Stimulated activated CD8-positive, alpha-beta memory T cell treated with anti-CD3 and anti-CD28 coated beads, Interleukin-15, amount 100 ng/mL, for 48 hours (primary cell): ENCODE measurements at places on chromosomes 4 and X.
A peak's percentile ranks its signal among the peaks of the same experiment; 100 is the strongest.

DNA sequence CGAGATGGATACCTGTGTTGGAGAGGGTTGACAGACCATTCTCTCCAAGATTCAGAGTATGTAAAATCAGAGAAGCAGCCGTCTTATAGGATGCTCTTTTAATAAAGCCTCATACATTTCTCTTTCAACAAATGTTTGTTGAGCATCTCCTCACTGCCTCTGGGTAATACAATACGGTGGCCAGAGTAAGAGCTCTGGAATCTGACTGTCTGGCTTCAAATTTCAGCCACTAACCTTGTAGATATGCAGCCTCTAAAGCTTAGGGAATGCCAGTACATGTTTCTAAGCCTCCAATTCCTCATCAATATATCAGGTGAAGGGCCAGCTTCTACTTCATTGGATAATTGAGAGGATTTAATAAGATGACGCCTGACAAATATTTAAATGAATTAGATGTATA is 61.3 kb downstream of the CLNK start:
- no peak for DNase-seq

DNA sequence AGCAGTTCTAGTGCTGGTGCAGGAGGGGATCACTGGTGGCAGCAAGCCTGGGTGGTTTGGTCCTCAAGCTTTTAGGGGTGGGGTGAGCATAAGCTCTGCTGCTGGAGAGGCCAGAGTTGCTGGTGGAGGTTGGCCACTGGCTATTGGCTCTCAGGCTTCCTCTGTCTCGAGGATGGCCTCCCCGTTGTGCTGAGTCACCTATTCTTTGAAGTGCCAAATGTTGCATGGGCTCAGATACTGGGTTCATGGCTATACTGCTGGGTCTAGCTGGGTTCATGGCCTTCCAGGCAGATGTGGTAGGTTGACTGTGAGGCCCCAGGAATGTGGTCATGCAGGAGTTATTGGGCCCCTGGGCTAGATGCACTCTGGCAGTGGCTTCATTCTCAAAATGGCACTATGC is 466.3 kb downstream of the NAF1 start:
- DNase-seq = no peak

- DNase-seq = no peak
These were observed 291.3 kb downstream of the GALNTL6 start for GRCh38 chr4:172104539-172104938.

GRCh38 chr4:141654098-141654497 is 17.7 kb downstream of the IL15 start:
- DNase-seq = no peak

- no peak for DNase-seq
These were observed 31.8 kb downstream of the USP53 start for GRCh38 chr4:119244344-119244743.

GRCh38 chr4:85260064-85260463 is 214.9 kb upstream of the ARHGAP24 start:
- no peak for DNase-seq

- DNase-seq = no peak
These were observed 16.6 kb downstream of the SAT1 start for GRCh38 chrX:23799469-23800065.

GRCh38 chrX:25219480-25219879 is 203.7 kb upstream of the ARX start:
- DNase-seq = no peak

- DNase-seq = no peak
These were observed 42.2 kb upstream of the GUCY1A1 start for GRCh38 chr4:155624478-155624877.

DNA sequence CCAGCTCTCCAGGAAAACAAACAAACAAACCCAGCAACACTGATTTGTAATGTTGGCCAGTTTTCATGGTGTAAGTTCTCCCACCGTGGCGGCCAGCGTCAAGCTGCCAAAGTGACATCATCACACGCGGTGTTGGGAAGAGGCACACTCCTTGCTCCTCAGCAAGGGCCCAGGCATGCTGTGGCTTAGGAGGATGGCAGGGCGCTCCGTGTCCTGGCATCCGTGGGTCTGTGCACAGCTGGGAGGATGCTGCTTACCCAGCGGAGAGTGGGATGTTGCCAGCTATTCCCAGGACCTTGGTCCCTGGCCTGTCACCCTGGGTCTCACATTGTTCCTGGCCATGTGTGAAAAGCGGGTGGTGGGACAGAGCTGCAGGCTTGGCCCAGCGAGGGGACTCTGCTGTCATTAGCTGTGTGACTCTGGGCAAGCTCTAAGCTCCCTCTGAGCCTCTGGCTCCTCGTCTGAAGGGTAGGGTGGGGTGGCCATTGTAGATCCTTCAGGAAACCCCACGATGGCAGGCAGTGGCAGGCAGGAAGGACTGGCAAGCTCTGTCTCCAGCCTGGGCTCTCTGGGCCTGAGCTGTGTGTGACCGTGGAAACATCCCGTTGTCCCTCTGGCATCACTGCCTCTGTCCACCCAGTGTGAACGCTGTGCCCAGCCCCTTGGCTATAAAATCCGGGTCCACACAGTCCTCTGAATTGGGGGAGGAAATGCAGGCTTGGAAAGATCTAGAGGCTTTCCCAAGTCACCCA is 10.8 kb downstream of the PSAPL1 start:
- no peak for DNase-seq

DNA sequence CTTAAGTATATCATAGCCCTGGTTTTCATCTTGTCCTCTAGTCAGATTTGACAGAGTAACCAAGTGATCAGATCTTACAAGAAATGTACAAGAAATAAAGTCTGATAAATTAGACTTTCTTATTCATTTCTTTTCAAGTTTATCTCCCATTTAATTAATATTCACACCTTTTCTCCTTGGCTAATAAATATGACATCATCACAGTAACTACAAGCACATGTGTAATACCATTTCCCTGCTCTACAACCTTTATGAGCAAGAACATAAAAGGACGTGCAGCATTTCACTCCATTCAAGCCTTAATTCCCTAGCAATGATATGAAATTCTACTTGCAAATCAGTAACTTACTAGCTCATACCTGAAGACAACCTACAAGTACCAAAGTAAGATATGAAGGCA is 88.5 kb downstream of the BRWD3 start:
- DNase-seq = no peak

GRCh38 chrX:78708262-78708661 is 39.3 kb upstream of the LPAR4 start:
- DNase-seq = no peak

DNA sequence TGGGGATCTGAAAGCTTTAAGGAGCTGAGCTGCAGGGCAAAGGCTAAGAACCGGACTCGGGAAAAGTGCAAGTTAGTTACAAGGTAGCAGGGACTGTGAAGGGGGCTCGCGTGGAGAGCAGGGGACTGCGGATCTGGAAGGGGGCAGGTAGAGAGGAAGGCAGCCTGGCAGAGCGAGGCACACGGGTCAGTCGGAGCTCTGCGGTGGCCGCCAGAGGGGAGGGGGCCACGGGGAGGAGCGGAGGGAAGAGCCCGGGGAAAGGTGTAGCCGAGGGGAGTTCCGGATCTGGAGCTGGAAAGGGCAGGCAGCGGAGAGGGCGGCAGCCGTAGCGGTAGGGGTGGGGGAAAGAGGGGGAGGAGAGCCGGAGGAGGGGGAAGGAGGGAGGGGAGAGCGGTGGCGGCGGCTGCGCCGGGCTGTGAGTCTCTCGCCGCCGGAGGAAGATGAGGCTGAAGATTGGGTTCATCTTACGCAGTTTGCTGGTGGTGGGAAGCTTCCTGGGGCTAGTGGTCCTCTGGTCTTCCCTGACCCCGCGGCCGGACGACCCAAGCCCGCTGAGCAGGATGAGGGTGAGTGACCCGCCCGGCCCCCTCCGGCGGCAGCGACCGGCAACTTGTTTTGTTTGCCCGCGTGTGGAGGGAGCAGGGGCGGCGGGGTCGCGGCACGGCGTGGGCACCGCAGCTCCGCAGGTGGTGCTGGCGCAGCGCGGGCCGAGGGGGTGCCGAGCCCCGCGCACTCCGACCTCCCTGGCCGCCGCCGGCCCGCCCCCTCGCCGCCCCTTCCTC is at the start of gene GALNT7:
Gene GALNT7, plus strand, starts transcription at position 416 of the 782 bp plus-strand sequence. Its CDS starts 25 bp downstream, at position 441.
- DNase-seq = peak; percentile 48

DNA sequence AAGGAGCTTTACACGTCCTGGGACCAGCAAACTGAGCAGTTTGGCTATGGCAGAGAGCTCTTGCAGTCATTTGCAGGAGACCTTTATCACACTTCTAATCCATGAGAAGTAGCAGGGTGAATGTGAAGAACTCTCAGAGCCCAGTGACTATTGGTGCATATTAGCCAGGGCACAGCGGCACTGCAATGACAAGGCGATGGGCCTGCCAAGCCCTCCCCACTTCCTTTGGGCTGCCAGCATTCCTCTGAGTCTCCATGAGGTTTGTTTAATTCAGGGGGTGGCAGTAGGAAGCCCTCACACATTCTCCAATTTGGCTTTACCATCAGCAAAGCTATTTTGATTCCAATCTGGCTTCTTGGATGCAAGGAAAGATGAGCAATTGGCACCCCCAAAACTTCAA is 79.2 kb upstream of the TSPAN7 start:
- DNase-seq = no peak

DNA sequence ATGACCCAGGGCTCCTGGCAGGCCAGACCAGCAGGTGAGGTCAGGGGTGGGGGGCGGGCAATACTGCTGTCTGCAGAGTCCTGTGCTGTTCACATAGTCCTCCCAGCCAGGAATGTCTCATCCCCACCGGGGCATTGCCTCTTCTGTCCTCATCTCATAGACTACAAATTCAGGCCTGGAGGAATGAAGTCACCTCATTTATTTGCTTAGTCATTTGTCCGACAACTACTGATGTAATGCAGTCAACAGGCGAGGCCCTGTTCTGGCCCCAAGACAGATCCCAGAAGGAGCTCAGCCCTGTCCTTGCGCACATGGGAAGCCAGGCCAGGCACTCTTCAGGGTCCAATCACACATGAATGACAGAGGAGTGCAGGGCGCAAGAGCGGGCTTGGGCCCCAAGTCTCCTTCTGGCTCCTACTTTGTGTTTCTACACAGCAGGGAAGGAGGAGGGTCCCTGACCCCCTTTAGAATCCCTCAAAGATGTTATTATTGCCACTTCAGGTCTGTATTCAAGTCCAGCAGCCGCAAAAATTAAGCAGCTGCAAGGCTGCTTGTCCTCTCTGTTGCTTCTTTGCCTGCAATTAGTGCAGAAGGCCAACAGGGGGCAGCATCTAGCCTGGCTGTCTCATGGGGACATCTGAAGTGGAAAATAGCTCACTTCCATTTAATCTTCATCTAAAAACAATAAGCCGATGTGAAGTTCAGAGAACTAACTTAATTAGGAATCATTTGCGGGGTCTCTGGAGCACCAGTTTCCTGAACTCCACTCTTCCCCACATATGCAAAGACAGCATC is 15.2 kb upstream of the HMX1 start:
- DNase-seq = no peak

DNA sequence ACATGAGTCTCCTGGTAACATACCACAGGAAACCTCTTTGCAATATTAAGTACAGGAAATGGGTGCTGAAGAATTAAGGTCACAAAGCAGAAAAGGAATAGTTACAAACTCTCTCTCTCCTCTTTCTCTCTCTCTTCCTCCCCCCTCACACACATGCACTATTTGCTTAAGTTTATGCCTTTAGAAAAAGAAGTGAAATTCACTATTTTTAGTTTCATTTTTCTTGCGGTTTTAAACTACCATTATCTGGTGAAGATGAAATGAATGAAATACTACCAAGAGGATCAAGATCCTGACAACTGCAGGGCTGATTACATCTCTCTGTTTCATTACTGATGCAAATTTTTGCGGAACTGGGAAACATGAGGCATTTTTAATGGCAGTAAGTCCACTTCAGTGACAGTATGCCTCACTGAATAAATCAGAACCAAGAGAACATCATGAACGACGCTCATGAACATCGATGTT is 64.3 kb upstream of the FTHL17 start:
- no peak for DNase-seq

DNA sequence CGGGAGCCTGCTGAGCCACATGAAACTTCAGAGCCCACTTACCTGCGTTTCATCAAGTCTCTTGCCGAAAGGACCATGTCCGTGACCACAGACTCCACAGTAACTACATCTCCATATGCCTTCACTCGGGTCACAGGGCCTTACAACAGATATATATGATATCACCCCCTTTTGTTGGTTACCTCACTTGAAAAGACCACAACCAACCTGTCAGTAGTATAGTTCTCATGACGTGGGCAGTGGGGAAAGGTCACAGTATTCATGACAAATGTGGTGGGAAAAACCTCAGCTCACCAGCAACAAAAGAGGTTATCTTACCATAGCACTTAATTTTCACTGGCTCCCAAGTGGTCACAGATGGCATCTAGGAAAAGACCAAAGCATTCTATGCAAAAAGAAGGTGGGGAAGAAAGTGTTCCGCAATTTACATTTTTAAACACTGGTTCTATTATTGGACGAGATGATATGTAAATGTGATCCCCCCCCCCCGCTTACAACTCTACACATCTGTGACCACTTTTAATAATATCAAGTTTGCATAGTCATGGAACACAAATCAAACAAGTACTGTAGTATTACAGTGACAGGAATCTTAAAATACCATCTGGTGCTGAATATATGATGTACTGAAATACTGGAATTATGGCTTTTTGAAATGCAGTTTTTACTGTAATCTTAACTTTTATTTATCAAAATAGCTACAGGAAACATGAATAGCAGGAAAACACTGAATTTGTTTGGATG is 129.9 kb downstream of the TET2 start:
- DNase-seq = peak; percentile 5

DNA sequence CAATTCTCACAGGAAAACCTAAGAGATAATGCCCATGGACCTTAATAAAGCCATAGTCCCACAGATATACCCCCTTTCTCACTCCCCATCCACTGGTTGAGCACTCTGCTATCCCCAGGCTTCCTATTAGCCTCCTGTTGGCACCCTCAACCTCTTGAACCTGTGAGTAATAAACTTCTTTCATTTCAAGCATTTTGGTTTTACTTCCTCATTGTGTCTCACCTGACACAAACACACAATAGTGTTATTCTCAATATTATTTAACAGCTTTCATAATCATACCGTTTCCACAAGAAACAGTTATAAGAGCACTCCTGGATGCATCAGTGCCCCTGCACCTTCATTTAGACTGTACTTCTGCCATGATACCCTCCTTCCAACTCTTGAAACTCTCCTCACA is 56.8 kb downstream of the TRPC5 start:
- no peak for DNase-seq

GRCh38 chrX:115031989-115032388 is 14.6 kb upstream of the IL13RA2 start:
- no peak for DNase-seq

GRCh38 chr4:163548481-163549243 is 54.2 kb downstream of the TMA16 start:
- DNase-seq = no peak

DNA sequence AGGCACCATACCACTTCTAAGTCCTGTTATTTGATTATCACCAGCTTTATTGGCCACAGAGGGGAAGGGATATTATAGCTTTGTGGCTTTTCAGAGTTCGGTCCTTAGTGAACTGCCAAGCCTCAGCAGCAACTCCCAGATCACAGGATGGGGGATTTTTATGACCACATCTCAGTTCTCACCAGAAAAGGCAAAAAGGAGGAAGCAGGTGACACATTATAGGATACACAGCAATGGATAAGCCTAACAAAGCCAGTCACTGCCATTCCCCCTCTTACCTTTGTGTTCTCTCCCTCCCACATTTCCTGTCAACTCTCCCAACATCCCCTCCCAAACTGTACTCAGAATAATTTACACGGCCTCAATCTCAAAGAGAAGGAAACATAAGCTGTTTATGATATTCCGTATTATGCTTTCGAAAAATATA is 142.8 kb downstream of the MGST2 start:
- DNase-seq = no peak

GRCh38 chr4:13162886-13163285 is 321.3 kb downstream of the RAB28 start:
- DNase-seq = no peak
